ENCODE measurements at places on chromosomes 4 and X.

GRCh38 chrX:134801267-134801666, 143.0 kb upstream of the PLAC1 start:
- no peaks in the 10 kb centered on the region for H3K27me3 ChIP-seq
- no peak for DNase-seq
- H3K36me3 ChIP-seq = no peaks in the 10 kb centered on the region

GRCh38 chr4:138821331-138821730, 194.2 kb upstream of the NOCT start:
- H3K4me1 ChIP-seq = no peaks in the 10 kb centered on the region
- H3K36me3 ChIP-seq = no peaks in the 10 kb centered on the region
- no peak for DNase-seq
- no peak overlapping the region for H3K27ac ChIP-seq
- no peak overlapping the region for H3K4me3 ChIP-seq

- H3K36me3 ChIP-seq = peaks cover 10% of the 10 kb centered on the region
- H3K4me3 ChIP-seq = no peak overlapping the region
- H3K27ac ChIP-seq = no peak overlapping the region
- H3K4me1 ChIP-seq = no peaks in the 10 kb centered on the region
Measured at GRCh38 chr4:27024805-27025204, 164.2 kb downstream of the STIM2 start.

- H3K36me3 ChIP-seq = no peaks in the 10 kb centered on the region
- H3K27me3 ChIP-seq = no peaks in the 10 kb centered on the region
- H3K4me3 ChIP-seq = no peak overlapping the region
- no peaks in the 10 kb centered on the region for H3K4me1 ChIP-seq
- no peak overlapping the region for H3K27ac ChIP-seq
- no peak for DNase-seq
Measured at GRCh38 chr4:118273642-118274041, 79.2 kb downstream of the PRSS12 start.

GRCh38 chr4:19286924-19287323, 964.8 kb upstream of the SLIT2 start:
- H3K4me1 ChIP-seq = no peaks in the 10 kb centered on the region
- H3K4me3 ChIP-seq = no peak overlapping the region
- no peak for DNase-seq
- no peak overlapping the region for H3K27ac ChIP-seq

DNA sequence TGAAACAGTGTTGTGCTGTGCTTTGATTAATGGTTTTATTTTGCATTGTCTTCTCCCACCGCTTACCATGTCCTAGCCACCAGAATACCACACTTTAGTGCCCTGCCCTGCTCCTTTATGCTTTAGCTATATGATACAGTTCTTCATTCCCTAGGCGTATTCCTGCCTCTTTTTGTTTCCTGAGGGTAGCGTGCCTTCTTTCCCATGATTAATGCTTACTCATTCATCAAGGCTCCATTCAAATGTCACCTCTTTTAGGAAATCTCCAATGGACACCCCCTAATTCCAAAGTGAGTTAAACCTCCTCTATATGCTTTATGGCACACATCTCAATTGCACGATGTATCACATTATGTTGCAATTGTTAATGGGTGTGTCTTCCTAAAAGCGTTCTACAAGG, 46.3 kb downstream of the SPANXD start:
- no peaks in the 10 kb centered on the region for H3K4me1 ChIP-seq
- no peaks in the 10 kb centered on the region for H3K27me3 ChIP-seq
- DNase-seq = no peak
- no peaks in the 10 kb centered on the region for H3K36me3 ChIP-seq

- no peaks in the 10 kb centered on the region for H3K27me3 ChIP-seq
- no peak overlapping the region for H3K27ac ChIP-seq
- no peaks in the 10 kb centered on the region for H3K4me1 ChIP-seq
Measured at GRCh38 chr4:142112451-142112850, 476.1 kb downstream of the IL15 start.

- no peaks in the 10 kb centered on the region for H3K36me3 ChIP-seq
- H3K4me1 ChIP-seq = no peaks in the 10 kb centered on the region
- no peak overlapping the region for H3K4me3 ChIP-seq
- DNase-seq = no peak
- no peak overlapping the region for H3K27ac ChIP-seq
- no peaks in the 10 kb centered on the region for H3K27me3 ChIP-seq
Measured at GRCh38 chrX:2782171-2782570, 30.3 kb downstream of the XG start.

- H3K4me3 ChIP-seq = no peak overlapping the region
- H3K27ac ChIP-seq = no peak overlapping the region
- H3K4me1 ChIP-seq = no peaks in the 10 kb centered on the region
- DNase-seq = no peak
Measured at GRCh38 chrX:153190381-153190780, 11.3 kb downstream of the MAGEA1 start.

- no peak overlapping the region for H3K27ac ChIP-seq
- no peaks in the 10 kb centered on the region for H3K27me3 ChIP-seq
- no peaks in the 10 kb centered on the region for H3K4me1 ChIP-seq
Measured at GRCh38 chr4:106284227-106284626, 31.8 kb downstream of the TBCK start.

DNA sequence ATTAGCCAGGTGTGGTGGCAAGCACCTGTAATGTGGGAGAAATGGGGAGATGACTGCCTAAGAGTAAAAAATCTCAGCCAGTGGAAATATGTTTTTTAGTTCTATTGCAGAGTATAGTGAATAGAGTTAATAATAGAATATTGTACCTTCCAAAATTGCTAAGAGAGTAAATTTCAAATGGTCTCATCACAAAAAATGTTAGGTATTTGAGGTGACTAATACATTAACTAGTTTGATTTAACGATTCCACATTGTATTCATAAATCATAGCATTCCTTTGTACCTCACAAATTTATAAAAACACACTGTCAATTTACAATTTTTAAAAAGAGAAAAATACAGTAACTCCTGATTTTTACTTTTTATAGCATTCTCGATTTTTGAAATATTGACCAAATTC, 681.5 kb upstream of the EPHA5 start:
- H3K27ac ChIP-seq = no peak overlapping the region
- no peak overlapping the region for H3K4me3 ChIP-seq
- no peaks in the 10 kb centered on the region for H3K4me1 ChIP-seq
- no peaks in the 10 kb centered on the region for H3K27me3 ChIP-seq

GRCh38 chr4:24956091-24956490, 43.2 kb upstream of the CCDC149 start:
- no peak overlapping the region for H3K4me3 ChIP-seq
- H3K36me3 ChIP-seq = no peaks in the 10 kb centered on the region
- no peak overlapping the region for H3K27ac ChIP-seq
- no peaks in the 10 kb centered on the region for H3K27me3 ChIP-seq
- DNase-seq = no peak
- no peaks in the 10 kb centered on the region for H3K4me1 ChIP-seq

DNA sequence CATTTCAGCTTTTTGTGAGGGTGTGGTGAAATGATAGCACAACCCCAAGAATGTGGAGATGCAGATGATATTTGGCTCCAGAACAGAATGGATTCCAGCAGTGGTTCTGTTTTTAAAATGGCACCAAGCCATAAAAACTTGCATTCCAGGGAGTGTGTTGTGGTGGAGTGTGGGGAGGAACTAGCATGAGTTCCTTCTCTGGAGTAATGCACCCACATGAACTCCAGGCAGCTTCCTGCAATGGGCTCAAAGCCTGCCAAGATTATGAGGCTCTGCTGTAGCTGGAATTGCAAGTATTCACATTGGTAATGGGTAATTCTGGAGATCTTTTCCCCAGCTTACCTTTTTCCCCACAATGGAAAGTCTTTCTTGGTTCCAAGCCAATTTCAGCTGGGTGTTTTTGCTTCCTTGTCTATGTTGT, 161.4 kb downstream of the RAB28 start:
- no peaks in the 10 kb centered on the region for H3K36me3 ChIP-seq
- no peak overlapping the region for H3K4me3 ChIP-seq
- no peak overlapping the region for H3K27ac ChIP-seq
- no peak for DNase-seq
- no peaks in the 10 kb centered on the region for H3K4me1 ChIP-seq

DNA sequence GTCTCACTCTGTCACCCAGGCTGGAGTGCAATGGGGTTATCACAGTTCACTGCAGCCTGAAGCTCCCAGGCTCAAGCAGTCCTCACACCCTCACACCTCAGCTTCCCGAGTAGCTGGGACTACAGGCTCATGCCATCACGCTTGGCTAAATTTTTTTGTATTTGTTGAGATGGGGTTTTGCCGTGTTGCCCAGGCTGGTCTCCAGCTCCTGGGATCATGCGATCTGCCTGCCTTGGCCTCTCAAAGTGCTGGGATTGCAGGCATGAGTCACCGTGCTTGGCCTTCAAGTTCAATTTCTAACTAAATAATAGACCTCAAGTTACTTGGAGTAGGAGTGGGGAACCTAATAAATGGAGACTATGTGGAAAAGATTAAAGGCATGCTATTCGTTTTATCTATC, 48.9 kb downstream of the MND1 start:
- H3K27ac ChIP-seq = no peak overlapping the region
- no peaks in the 10 kb centered on the region for H3K4me1 ChIP-seq
- no peaks in the 10 kb centered on the region for H3K27me3 ChIP-seq
- H3K4me3 ChIP-seq = no peak overlapping the region

GRCh38 chr4:159003420-159004253, 99.2 kb upstream of the RAPGEF2 start:
- no peaks in the 10 kb centered on the region for H3K4me1 ChIP-seq
- no peak overlapping the region for H3K27ac ChIP-seq
- H3K4me3 ChIP-seq = no peak overlapping the region
- no peak for DNase-seq
- no peaks in the 10 kb centered on the region for H3K27me3 ChIP-seq
- H3K36me3 ChIP-seq = no peaks in the 10 kb centered on the region

- no peak for DNase-seq
- H3K27ac ChIP-seq = no peak overlapping the region
- no peaks in the 10 kb centered on the region for H3K36me3 ChIP-seq
- H3K4me3 ChIP-seq = no peak overlapping the region
- no peaks in the 10 kb centered on the region for H3K27me3 ChIP-seq
Measured at GRCh38 chr4:181528570-181529184, 714.5 kb upstream of the TENM3 start.

DNA sequence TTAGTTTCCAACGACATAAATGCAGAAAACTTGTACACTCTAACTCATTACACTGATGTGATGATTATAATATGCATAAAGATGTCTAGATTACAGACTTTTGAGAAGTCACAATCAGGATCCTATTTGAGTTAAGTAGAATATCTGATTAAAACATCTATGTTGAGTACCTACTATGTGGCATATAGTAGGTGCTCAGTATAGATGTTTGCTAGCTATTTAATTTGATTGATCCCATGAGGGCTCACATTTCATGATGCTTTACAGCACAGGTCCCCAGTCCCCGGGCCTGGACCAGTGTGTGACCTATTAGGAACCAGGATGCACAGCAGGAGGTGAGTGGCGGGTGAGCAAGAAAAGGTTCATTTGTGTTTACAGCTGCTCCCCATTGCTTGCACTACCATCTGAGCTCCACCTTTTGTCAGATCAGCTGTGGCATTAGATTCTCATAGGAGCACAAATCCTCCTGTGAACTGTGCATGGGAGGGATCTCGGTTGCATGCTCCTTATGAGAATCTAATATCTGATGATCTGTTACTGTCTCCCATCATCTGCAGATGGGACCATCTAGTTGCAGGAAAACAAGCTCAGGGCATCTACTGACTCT, 33.0 kb upstream of the CXCL8 start:
- no peaks in the 10 kb centered on the region for H3K36me3 ChIP-seq
- no peaks in the 10 kb centered on the region for H3K27me3 ChIP-seq
- DNase-seq = no peak
- no peak overlapping the region for H3K27ac ChIP-seq

DNA sequence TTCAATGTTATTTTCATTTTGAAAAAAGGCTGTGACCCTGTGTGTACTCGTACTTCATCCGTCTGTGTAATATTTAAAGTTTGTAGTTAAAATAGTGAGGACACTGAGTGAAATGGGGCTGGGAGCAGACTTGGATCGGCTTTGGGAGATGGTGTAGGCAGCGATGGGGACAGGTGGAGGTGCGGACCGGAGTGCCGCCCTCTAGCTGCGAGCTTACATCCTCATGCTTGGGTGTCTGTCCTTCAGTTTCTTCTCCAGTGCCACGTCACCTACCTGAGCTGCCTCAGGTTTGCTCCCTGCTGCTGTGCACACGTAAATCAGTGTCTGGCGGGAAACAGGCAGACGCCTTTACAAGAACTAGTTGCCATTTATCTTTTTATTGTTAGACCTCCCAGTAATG, 146.1 kb downstream of the GPR143 start:
- no peaks in the 10 kb centered on the region for H3K4me1 ChIP-seq
- DNase-seq = no peak
- no peak overlapping the region for H3K4me3 ChIP-seq
- H3K27ac ChIP-seq = no peak overlapping the region
- no peaks in the 10 kb centered on the region for H3K36me3 ChIP-seq

GRCh38 chr4:153535772-153536513, 69.8 kb downstream of the TMEM131L start:
- H3K27me3 ChIP-seq = no peaks in the 10 kb centered on the region
- no peak overlapping the region for H3K4me3 ChIP-seq
- peaks cover 87% of the 10 kb centered on the region for H3K4me1 ChIP-seq
- peak overlapping the region; percentile 62 for H3K27ac ChIP-seq
- no peaks in the 10 kb centered on the region for H3K36me3 ChIP-seq

DNA sequence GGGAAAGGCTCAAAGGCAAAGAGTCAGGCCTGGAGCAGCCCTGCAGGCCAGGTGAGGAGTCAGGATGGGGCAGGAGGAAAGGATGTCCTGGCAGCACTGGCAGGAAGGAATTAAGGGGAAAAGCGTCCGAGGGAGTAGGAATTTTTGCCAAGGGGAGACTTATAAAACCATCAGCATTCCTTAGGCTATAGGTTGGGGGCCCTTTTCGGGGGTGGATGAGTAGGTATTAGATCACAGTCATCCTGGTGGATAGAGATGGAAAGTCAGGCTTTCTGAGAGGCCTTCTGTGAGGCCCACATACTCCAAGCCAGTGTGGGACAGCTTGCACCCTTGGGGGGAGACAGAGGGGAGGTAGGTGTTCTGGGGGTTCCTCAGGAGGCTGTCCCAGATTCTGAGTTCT, 12.3 kb downstream of the STARD8 start:
- H3K27me3 ChIP-seq = no peaks in the 10 kb centered on the region
- H3K36me3 ChIP-seq = no peaks in the 10 kb centered on the region
- no peak for DNase-seq

DNA sequence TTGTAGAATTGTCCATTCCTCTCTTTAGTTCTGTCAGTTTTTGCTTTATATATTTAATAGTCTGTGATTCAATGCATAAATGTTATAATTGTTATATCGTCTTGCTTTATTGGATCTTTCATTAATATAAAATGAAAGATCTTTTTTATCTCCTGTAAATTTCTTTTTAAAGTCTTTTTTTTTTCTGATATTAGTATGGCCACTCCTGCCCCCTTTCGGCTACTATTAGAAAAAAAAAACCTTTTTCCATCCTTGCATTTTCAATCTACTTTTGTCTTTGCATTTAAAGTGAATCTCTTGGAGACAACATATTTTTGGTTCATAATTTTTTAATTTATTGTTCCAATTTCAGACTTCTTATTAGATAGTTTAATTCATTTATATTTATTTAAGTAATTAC, 677.4 kb upstream of the NDST4 start:
- no peak for DNase-seq
- H3K4me1 ChIP-seq = no peaks in the 10 kb centered on the region
- no peaks in the 10 kb centered on the region for H3K36me3 ChIP-seq
- no peaks in the 10 kb centered on the region for H3K27me3 ChIP-seq

All from naive thymus-derived CD4-positive, alpha-beta T cell (primary cell).